Posterior cingulate gyrus (tissue), 11 donors: ENCODE measurements at places on chromosomes 13 and 19.

DNA sequence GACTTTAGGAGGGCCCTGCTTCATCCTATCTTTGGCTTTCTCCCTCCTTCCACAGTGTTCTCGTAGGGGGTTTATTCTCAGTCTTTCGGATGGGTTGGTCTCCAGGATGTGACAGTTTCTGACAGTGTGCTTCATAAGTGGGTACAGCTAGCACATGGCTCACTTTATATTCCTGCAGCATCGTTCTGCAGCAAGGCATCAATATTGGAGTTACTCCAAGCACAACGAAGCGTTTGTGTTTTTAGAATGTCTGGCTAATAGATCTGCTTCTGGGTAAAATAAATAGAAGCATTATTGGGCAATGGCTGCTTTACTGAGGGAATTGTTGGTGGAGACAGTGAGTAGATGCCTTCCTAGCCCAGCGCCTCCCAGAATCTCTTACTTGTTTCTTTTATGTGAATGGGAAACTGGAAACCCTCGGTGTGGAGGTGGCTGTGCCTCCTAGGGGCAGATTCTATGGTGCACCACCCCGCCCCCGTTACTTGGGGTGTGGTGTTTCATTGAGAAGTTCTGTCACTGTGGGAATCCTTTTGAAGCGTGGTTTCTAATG is 2.0 kb downstream of the FARP1 start:
- DNase-seq: no peak

- DNase-seq: no peak
These were observed 32.8 kb downstream of the ANKRD10 start for GRCh38 chr13:110881839-110882627.

- no peak for DNase-seq
These were observed 51.4 kb upstream of the PSG8 start for GRCh38 chr19:42816894-42817293.

GRCh38 chr13:79398915-79399314 is 7.1 kb downstream of the RBM26 start:
- DNase-seq: no peak

- no peak for DNase-seq
These were observed 23.5 kb downstream of the URI1 start for GRCh38 chr19:29965492-29965891.

GRCh38 chr13:26471807-26472206 is 85.7 kb upstream of the WASF3 start:
- no peak for DNase-seq

DNA sequence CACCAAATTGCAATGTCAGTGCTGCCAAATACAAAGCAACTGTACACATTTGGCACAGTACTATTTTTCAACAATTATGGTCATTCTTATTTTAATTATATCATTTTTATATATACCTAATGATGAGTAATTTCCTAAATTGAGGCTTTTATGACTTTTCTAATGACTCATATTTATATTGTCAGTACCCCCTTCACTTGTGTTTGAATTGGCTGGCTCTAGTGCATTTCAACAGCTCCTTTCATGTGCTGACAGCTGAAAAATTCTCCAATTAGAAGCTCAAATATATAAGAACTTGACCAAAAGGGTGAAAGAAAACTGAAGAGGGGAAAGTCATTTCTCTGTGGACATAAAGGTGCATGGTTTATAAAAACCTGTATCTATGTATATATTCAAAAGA is 263.3 kb downstream of the SLITRK1 start:
- no peak for DNase-seq

DNA sequence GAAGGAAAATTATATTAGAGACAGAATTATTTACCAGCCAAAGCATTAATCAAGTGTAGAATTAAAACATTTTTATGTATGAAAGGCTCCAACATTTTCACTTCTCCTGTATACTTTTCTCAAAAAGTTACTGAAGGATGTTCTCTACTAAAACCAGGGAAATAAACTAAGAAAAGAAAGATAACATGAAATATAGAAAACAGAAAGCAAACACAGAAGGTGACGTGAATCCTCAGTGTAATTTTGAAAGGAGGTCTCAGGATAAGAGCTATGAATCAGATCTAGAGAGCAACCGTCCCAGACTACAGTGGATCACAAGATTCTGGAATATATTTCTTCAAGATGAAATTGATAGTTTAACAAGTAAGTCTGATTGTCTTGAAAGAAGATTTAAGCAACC is 144.5 kb downstream of the CYSLTR2 start:
- no peak for DNase-seq

DNA sequence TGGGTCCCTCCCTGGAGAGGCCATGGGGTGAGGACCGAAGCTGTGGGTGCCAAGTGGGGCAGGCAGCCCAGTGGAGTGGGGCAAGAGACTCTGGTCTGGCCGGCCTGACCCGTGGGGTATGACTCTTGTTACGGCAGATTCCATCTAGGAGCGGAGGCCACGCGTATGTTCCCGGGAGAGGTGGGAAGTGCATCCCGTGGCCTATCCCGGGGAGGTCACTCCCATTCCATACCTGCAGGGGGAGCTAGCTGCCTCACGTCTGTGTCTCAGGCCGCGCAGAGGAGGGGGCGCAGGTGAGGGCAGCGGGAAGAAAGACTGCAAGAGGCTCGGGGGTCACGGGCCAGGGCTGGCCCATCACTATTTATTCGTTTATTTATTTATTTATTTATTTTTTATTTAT is 4.9 kb downstream of the CSNK1G2 start:
- peak; percentile 40 for DNase-seq

GRCh38 chr13:73715911-73716510 is 418.2 kb downstream of the KLF12 start:
- no peak for DNase-seq

- DNase-seq: no peak
These were observed 1359.0 kb downstream of the OLFM4 start for GRCh38 chr13:54387625-54388024.

DNA sequence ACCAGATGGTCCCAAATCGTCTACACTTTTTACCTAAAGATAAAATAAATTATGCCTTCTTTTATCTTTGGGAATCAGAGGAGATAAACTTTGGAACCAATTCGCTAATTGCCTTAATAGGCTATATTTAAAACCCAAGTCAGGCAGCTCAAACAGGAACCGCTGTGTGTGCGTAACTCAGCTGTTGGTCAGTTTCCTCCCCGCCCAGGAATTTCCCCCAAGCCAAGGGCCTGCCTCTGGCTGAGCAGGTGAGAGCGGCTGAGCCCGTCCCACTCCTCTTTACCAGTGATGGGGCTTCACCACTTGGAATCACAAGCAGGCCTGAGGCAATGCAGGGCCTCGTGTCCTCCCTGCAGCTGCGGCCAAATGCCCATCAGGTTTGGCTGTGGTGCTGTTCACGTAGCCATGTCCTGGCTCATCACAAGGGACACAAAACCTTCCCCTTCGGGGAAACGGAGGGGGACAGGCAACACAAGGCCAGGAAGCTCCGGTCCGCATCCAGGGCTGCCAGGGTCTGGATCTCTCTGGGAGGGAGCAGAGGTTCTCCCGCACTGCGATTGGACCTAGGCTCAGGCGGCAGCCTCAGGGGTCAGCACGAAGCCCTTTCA is 503 bp upstream of the SLC7A9 start:
- DNase-seq: peak; percentile 63

DNA sequence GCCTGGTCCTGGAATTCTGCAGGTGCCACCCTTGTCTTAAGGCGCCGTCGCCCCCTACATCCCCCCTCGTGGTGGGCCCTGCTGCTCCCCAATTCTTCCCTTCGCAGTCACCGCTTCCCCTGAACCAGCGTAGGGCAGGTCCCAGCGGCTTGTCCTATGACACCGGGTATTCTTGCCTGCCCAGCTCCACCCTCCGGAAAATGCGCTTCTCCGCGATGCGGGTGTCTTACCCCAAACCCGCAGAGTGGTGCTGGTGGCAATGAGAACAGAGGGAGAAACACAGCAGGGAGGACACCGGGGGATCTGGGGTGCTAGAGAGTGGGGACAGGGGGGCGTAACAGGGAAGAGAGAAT is 9.0 kb downstream of the ZNF808 start:
- peak; percentile 79 for DNase-seq

GRCh38 chr19:8161135-8161646 is 11.8 kb upstream of the FBN3 start:
- DNase-seq: no peak

DNA sequence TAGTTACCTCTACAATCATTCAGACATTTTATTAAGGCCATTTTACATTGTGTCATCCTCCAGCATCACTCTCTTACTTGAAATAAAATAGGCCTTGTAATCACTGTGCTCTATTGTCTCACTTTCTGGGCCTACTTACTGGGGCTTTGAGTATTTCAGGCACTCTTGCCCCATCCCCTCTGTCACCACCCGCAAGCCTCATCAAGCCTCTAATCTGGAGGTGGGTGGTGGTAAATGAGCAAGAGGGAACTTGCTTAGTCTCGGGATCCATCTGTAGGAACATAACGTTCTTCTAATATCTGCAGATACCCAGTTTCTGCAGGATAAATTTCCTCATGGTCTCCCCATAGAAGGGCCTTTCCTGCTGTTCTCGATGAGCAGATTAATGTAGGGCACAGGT is 19.4 kb upstream of the GPR18 start:
- DNase-seq: no peak

DNA sequence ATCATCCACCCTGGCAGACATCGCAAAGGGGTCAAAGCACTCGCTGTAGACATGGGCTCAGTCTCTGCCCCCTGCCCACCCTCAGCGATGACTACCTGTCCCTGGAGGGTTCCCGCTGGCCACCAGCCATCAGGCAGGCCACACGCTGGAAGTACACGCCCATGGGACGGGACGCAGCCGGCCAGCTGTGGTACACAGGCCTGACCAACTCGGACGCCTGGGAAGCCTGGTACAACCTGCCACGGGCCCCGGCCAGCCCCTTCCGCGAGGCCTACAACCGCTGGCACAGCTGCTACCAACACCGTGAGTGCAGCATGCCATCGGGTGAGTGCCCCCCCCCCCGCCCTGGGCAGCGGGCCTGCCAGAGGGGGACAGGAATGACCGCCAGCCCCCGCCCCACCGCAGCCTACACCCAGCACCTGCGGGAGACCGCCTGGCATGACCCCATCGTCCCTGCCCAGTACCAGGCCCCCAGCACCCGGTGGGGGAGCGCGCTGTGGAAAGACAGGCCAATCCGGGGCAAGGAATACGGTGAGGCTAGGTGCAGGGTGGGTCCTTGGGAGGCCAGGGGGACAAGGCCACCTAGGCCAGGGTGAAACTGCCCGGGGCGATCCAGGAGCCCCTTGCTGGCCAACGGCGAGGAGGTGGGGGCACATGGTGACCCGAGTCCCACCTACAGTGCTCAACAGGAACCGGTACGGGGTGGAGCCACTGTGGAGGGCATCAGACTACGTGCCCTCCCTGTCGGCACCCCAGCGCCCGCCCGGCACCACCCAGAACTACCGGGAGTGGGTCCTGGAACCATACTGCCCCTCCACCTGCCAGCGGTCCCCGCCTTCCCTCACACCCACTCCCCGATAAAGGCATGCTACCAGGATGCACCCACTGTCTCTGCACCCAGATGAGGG is 4.4 kb downstream of the TEKTIP1 start:
- DNase-seq: peak; percentile 63

- DNase-seq: no peak
These were observed 1.5 kb downstream of the KCNN4 start for GRCh38 chr19:43779147-43779819.

GRCh38 chr19:6035026-6035425 is 57.1 kb upstream of the RANBP3 start:
- no peak for DNase-seq

GRCh38 chr13:93951108-93951507 is 528.4 kb downstream of the DCT start:
- no peak for DNase-seq

GRCh38 chr19:9014803-9015202 is 4.6 kb upstream of the MUC16 start:
- no peak for DNase-seq

GRCh38 chr13:45393941-45394570 is 24.1 kb downstream of the SLC25A30 start:
- DNase-seq: no peak
